Stimulated activated CD8-positive, alpha-beta memory T cell treated with anti-CD3 and anti-CD28 coated beads, Interleukin-4, amount 100 ng/mL, for 4 hours (primary cell): ENCODE measurements at places on chromosomes 1 and 21.

GRCh38 chr21:17402937-17403336 is 109.9 kb upstream of the CXADR start:
- no peak for DNase-seq

DNA sequence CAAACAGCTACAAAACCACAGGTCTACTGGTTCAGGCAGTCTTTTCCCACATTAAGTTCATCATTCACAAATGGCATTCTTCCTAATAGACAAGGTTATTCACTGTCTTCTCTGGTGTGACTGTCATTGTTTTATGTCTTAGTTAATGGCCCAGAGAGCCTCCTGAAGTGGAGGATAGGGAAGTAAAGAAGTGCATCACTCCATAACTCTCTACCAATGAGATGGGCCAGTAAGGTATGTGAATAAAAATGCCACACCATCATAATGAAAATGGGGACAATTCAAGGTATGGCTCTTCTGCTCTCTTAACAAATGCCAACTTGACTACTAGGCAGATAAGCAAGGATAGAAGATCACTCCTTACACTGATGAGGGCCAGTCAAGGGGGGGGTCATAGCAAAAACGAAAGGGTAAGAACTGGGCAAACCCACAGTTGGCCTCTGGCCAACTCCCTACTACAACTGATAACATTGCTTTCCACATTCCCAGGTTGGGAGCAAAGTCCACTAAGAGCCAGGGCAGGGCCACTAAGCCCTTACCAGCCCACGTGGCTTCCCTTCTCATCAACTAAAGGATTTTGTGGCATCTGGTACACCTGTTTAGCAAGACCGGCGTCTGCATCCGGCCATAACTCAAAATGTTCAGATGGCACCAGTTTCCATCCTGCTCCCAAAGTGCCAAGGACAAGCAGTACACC is 10.0 kb downstream of the PABPC4 start:
- no peak for DNase-seq

GRCh38 chr1:166176416-166176815 is 9.6 kb upstream of the FAM78B start:
- no peak for DNase-seq

DNA sequence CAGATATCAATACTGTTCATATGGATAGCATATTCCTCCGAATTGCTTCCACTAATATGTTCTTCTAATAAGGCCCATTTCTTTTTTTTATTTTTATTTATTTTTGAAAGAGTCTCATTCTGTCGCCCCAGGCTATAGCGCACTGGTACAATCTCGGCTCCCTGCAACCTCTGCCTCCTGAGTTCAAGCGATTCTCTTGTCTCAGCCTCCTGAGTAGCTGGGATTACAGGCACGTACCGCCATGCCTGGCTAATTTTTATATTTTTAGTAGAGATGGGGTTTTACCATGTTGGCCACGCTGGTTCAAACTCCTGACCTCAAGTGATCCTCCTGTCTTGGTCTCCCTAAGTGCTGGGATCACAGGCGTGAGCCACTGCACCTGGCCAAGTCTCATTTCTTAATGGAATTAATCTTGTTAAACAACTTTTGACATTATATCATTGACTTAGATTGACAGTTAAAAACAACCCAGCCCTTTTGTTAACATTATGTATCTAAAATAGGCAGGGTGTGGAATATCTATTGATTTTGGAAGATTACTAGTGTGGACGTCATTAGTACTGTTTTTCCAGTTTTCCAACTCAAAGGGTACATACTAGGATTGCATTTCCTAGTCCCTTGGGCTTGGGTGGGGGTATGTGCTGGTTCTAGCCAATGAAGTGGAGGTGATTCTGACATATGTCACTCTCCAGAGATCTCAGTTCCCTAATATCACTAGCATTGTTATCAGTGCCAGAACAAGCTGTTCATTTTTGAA is 281.4 kb downstream of the GRIK1 start:
- DNase-seq: no peak

DNA sequence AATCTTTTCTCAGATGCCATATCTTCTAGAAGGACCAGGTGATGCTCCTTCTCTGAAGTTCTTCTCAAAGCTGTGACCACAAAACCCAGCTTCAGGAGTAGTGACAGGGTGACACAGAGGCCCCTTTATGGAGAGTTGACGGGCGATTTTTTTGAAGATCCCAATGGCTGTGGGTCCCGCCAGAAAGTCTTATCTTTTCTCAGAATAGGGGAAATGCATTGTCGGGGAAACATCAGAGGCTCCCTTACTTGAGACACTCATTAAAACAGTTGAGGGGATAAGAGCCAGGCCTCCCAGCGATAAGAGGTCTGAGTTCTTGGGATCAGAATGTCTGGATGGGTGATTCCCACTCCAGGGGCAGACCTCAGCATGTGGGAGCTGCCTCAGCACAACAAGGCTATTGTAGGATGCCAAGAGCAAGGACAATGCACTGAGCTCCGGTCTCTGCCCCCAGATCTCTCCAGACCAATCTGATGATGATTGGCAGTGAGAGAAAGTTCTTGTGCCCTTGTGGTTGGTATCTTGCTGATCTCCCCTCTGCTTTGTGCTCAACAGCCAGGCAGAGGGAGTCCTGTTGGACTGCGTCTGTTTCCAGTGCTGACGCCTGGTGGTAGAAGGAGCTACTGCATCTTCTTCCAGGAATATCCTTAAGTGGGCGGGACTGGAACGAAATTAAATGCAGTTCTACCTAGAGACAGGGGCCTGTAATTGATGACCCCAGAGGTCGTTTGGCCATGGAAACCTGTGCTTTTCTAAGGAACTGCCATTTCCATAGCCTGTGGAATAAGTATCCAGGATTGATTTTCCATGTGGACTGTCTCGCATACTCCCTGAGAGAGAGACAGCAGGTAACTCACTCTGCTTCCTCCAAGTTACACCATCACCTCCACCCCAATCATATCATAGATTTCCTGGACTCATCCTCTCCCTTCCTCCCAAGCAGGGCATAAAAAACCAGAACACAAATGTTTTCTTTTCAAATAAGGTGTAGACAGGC is 6.8 kb upstream of the ACKR1 start:
- peak; percentile 7 for DNase-seq
